ENCODE measurements at places on chromosomes 4 and X.

DNA sequence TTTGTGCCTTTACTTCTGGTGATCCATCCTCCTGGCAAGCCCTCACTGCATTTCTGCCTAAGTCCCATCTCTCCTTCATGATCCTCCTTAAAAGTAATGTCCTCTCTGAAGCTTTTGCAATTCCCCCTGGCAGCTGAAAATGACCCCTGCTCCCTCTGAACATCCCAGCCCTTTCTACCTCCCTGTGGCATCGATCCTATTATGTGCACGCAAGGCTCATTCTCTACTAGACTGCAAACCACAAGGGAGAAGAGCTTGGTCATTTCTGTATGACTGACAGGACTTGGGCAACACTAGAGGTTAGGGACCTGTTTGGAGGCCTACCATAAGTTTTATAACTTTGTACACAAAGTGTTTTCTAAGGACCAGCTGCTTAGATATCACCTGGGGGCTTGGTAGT lies 50.8 kb upstream of the RAP2C start:
- DNase-seq: no peak

DNA sequence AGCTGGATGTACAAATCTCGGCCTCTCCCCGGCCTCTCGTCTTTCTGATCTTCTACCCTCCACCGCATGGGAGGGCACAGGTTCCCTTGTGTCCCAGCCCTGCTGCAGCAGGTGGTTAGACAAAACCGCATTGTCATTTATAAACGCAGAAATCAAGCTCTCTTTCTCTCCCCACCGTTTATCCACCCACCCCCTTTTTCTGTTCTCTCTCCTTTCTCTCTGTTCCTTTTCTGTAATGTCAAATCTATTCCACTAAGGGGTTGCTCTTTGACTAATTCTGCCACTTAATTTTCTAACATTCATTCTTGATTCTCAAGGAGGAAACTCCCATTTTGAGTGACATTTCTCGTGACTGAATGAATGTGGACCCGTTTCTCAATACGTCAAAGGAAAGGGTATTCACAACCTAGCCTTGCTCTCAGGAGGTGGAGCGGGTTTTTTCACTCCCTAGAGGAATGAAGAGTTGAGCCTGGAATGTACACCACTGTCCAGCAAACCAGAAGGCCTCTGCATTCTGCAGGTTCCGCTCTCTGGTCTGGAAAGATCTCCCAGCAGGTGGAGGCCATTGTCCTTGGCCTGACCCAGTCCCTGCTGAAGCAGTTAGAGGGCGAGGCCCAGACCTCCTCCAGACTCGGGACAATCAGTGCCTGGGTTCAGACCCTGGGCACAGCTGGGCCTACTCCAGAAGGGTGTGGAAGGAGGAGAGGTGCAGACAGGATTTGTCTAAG lies 70.9 kb upstream of the ENPP6 start:
- peak; percentile 54 for DNase-seq

DNA sequence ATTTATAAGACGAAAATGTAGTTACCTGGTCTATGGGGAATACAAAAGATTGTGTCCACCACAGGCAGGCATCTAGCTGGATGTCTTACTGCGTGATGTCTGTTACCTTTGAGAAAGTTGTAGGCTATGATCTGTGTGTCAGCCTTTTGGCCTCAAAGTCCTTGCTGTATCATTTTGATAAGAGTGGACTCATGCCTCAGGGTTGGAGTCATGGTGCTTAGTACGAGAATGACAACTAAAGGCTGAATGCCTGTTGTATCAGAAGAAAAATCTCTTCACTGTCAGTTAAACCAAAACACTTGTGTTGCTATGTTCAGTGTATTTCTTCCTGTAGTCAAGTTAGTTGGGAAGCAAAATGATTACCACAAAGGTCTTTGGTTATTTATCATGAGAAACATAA lies 226.2 kb downstream of the ARHGAP10 start:
- DNase-seq: no peak

DNA sequence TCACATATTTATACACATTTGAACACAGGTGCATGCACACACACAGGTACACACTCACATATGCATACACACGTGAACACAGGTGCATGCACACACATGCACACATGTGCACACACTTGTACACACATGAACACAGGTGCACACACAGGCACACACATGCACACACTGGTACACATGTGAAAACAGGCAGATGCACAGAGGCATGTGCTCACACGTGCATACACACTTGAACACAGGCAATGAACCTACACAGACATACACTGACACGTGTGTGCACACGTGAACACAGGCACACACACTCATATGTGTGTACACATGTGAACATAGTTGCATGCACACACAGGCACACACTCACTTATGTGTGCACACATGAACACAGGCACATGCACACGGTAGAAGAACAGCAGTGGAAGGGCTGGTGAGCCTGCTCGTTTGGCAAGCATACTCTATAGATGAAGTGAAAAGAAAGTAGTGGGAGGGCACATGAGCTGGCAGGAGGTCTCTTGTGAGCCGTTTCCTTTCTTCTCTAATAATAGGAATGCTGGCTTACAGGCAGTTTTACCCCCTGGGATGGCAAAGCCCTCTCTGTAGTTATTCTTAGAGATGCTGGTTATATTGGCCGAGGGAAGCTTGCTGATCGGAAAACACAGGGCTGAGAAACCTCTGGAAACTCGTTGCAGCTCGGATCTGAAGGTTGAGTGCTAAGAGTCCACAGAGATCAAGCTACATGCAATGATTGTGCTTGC lies 279.6 kb upstream of the CLNK start:
- no peak for DNase-seq

DNA sequence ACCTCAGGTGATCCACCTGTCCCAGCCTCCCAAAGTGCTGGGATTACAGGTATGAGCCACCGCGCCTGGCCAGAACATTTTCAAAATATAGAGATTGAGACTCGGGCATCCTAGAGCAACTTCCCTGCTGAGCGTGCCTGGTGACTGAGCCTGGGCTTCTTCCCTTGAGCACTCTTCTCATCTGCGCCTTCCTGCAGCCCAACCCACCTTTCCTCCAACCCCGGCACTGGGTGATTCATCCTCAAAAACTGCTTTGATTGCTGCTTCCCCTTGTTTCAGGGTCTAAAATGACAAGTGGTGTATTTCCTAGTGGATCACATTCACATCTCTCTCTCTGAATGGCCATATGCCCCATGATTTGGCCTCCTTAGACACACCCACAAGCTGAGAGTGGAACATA lies 37.8 kb downstream of the PHKA2 start:
- no peak for DNase-seq

- DNase-seq: no peak
These were observed 791.7 kb upstream of the AGA start for GRCh38 chr4:178233906-178234305.

GRCh38 chrX:120751683-120752082 lies 121.8 kb upstream of the C1GALT1C1 start:
- no peak for DNase-seq

- no peak for DNase-seq
These were observed 346.1 kb downstream of the GBA3 start for GRCh38 chr4:23038626-23039491.

DNA sequence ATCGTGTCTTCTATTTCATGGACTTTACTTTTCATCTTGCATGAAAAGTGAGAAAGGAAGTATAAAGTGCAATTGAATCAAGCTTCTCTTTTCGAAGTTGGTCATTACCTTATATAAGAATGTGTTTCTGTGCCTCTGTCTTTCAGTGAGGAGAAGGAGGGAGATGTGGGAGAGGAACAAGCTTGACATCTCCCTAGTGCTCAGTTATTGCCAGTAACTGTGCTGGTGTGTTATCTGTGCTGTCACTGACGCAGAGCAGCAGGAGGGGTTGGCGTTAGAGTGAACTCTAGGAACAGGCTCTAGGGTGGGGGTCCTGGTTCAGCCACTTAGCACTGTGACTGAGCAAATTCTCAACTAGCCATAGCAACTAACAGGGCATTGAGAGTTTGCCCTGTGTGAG lies 34.0 kb upstream of the TBC1D9 start:
- no peak for DNase-seq

- no peak for DNase-seq
These were observed 137.4 kb upstream of the AGA start for GRCh38 chr4:177579649-177580048.

- DNase-seq: no peak
These were observed 10.5 kb upstream of the PRSS48 start for GRCh38 chr4:151266497-151266896.

GRCh38 chrX:54048412-54048811 lies 4.1 kb upstream of the PHF8 start:
- no peak for DNase-seq

DNA sequence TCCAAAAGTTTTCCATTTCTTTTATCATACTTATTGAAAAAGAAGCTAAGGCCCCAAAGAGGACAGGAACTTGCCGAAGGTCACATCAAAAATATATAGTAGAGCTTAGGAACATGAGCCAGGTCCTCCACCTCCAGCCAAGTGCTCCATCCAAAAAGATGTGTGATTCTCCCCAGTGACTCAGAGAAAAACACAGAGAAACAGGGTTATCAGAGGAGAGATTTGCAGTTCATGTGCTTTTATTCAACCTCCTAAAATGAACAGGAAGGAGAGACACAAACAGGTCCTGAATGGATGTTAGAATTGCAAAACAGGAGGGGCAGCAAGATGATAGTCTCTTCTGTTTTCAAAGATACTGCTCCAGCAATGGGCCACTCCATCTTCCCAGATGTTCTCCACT lies 19.6 kb upstream of the FGF16 start:
- DNase-seq: no peak

- no peak for DNase-seq
These were observed 137.6 kb upstream of the KLF3 start for GRCh38 chr4:38526412-38526811.

DNA sequence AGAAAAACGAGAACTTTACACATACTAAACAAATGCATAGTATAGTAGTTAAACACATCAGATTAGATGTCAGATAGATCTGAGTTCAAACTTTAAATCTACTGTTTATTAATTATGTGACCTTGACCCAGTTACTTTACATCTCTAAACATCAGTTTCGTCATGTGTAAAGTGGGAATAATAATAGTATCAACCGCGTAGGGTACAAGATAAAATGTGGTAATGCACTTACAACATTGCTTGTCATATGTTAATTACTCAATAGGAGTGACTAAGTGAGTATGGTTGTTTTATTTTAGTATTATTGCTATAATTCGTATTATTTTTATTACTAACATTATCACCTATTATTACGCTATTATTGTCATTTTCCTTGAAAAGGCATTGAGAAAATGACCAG lies 144.2 kb downstream of the KLHL4 start:
- no peak for DNase-seq

DNA sequence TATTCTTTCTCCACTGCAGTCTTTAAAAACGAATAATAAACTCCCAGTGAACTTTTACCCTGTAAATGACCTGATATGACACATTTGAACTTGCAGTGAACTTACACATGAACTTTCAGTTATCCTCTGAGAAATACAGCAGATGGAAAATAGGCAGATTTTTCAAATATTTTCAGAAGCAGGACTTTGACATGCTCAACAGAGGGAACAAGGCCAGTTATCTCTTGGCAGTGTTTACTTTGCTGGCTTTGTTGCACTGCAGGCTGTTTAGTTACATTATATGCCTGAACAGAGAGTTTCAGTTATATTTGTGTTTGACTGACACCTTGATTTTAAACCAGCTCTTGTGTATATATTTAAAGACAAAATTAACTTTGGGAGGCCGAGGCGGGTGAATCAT lies 47.6 kb upstream of the FGG start:
- DNase-seq: no peak

DNA sequence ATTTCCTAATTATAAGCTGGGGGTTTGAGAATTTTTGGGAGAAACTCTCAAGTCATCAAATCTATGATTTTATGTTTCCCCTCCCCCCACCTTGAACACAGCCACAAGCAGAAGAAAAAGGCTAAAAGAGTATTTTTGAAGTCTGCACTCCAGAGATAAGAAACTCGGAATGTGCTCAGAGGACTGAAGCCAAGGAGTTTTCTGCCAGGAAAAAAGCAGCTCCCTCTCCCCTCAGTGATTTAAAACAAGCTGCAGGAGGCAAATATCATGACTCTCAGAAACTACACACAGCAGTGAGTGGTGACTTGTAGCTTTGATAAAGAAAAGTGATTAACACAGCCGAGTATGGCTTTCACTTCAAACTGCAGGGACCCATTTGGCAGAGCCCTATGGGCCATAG lies 800.2 kb upstream of the FTHL17 start:
- no peak for DNase-seq

GRCh38 chr4:10003666-10004065 lies 17.6 kb downstream of the SLC2A9 start:
- no peak for DNase-seq

DNA sequence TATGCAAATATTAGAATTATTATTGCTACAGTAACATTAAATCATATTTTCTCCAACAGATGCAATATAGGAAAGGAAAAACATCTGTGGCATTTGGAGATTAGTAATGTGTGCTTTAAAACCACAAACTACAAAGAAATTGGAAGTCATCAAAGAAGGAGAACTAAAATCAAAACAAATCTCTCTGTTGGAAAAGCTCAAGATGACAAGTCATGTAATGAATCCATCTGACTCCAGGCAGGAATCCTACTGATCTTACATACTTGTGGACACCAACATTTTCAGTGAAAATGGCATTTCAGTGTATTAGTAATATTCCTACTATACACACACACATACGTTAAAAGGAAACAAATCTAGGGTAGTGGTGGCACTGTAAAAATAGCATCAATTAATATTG lies 98.2 kb downstream of the SLC39A8 start:
- no peak for DNase-seq

DNA sequence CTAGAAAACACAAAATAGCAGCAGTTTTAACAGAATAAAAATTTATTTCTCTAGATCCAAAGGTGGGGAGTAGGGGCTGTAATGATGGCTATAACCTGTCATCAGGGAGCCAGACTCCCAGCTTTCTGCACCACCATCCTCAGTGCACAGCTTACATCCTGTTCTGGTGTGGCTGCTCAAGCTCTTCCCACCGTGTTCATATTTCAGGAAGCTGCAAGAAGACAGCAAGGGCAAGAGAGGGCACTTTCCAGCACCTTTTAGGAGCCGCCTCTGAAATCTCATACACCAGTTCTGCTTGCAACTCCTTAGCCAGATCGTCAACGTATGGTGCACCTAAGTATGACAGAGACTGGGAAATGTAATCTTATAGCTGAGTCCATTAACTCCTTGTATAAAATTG lies 253.7 kb downstream of the CENPC start:
- no peak for DNase-seq

GRCh38 chrX:65671286-65671685 lies 3.8 kb downstream of the MSN start:
- no peak for DNase-seq

- no peak for DNase-seq
These were observed 133.7 kb upstream of the NDP start for GRCh38 chrX:44106864-44107263.

DNA sequence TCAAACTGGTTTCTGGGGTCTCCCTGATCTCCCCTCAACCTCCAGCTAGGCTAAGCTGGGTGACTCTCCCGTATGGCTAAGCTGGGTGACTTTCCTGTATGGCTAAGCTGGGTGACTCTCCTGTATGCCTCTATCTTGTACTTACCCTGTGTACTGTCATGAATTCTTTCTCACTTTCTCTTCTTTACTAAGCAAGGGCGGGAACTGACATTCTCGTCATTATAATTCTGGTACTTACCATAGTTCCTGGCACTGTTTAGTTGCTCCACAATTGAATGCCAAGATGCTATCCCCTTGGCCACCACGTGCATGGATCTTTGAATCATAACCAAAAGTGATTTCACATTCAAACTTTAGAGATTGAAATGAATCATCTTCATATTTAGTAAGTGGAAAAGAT lies 8.8 kb downstream of the INTU start:
- no peak for DNase-seq
